Anterior cingulate cortex (tissue), 58 donors: ENCODE measurements at places on chromosomes 2 and 18.

DNA sequence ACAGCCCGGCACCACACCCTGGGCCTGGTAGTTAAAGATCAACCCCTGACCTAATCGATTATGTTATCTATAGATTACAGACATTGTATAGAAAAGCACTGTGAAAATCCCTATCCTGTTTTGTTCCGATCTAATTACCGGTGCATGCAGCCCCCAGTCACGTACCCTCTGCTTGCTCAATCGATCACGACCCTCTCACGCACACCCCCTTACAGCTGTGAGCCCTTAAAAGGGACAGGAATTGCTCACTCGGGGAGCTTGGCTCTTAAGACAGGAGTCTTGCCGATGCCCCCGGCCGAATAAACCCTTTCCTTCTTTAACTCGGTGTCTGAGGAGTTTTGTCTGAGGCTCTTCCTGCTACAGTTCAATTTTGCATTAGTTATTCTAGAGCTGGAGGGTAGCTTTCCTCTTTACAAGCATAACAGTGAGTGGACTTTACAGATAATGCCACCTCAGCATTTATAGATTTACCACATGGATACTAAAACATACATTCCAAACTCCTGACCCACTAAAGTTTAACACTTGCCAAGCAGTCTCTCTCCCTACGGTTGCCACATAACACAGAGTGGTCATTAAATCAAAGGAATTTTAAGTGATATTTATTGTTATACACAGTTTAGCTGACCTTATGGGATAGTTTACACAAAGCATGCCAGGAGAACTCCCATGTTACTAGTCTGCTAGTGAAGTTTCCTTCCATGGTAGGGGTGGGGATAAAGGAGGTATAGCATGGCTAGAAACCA lies 101.0 kb downstream of the EVA1A start:
- no peak for DNase-seq

DNA sequence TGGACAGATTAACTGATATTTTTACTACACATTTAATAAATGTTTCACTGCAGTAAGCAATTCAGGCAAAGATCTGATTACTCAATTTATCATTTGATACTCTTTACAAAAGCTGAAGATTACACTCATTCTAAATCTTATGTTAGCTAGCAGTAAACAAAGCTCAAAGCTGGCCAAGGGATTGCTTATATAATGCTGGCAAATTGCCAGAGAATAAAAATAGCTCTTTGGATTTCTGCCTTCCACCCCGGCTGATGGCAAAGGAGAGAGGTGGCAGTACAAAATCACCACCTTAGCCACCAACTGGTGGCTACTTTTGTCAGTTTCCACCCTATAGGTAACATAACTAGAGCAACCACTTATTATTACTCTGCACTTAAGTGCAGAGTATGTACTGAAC lies 320.5 kb downstream of the FSIP2 start:
- DNase-seq, result no peak

- no peak for DNase-seq
These were observed 7.4 kb downstream of the AGXT start for GRCh38 chr2:240876035-240876474.

DNA sequence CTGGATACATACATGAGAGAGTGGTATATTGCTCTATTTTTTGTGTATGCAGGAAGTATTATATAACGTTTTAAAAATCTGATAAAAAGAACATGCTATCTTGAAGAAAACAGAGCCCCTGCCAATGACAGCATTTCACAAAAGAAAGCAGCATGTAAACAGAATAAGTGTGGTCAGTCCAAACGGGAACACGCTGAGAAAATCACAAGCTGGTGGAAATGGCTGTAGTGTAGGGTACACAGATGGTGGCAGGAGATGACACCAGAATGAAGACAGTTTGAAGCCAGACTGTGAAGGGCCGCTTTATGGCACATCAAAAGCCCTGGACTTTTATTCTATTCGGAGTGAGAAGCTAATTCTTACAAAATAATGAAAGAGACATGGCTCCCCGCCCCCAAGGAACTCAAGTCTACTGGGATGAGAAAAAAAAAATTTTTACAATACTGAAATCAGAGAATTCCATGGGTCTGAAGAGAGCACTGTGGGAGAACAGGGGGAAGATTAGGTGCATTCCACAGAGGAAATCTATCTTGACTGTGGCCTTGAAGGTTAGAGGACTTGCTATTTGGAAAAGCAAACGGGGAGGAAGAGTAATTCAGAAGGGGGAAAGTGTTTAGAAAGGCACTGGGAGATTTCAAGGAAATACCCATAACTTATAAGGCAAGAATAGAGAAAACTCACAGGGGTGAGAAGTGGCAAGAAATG lies 217.7 kb upstream of the SMAD7 start:
- DNase-seq, result no peak

- DNase-seq, result no peak
These were observed 41.6 kb downstream of the NPPC start for GRCh38 chr2:231884438-231885140.
